Neuronal stem cell (in vitro differentiated cells): ENCODE measurements at places on chromosomes 2 and 18.
A peak's percentile ranks its signal among the peaks of the same experiment; 100 is the strongest.

- H3K27ac ChIP-seq, result no peak overlapping the region
- no peaks in the 10 kb centered on the region for H3K36me3 ChIP-seq
- H3K4me3 ChIP-seq, result no peak overlapping the region
- H3K4me1 ChIP-seq, result no peaks in the 10 kb centered on the region
- peaks cover 7% of the 10 kb centered on the region for H3K27me3 ChIP-seq
- DNase-seq, result no peak
Observed at GRCh38 chr18:48404716-48405507, 4.3 kb downstream of the ZBTB7C start.

DNA sequence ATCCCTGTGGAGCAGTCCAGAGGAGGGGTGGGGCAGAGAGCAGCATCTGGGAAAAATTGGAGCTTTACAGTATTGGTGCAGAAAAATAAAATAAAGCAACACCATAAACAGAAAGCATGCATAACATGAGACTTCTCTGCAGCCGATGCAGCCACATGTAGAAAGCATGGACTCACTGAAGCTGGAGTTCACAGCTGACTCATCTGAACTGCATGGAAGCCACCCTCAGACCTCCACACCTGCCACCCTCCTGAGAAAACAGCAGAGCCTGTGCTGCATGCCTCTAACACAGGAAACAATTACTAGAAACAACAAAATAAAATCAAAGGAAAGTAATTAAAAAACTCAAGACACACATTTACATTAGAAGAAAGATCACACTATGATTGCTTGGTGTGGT, 169.4 kb upstream of the ALKAL2 start:
- no peak overlapping the region for H3K27ac ChIP-seq
- no peaks in the 10 kb centered on the region for H3K4me1 ChIP-seq
- no peaks in the 10 kb centered on the region for H3K36me3 ChIP-seq

- H3K36me3 ChIP-seq, result no peaks in the 10 kb centered on the region
- no peak overlapping the region for H3K27ac ChIP-seq
- no peaks in the 10 kb centered on the region for H3K27me3 ChIP-seq
- DNase-seq, result no peak
- no peak overlapping the region for H3K4me3 ChIP-seq
Observed at GRCh38 chr18:60024345-60024744, 124.5 kb downstream of the PMAIP1 start.

DNA sequence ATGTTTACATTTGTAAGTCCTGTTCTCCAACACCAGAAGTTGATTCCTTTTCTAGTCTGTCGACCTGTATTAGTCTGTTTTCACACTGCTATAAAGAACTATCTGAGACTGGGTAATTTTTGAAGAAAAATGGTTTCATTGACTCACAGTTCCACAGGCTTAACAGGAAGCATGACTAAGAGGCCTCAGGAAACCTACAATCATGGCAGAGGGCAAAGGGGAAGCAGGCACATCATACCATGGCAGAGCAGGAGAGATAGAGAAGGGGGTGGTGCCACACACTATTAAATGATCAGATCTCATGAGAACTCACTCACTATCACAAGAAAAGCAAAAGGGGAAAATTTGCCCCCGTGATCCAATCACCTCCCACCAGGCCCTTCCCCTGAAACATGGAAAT, 112.8 kb upstream of the MAP3K20 start:
- peaks cover 2% of the 10 kb centered on the region for H3K4me1 ChIP-seq
- no peaks in the 10 kb centered on the region for H3K36me3 ChIP-seq
- no peak overlapping the region for H3K27ac ChIP-seq

- H3K36me3 ChIP-seq, result no peaks in the 10 kb centered on the region
- H3K27ac ChIP-seq, result no peak overlapping the region
- H3K27me3 ChIP-seq, result no peaks in the 10 kb centered on the region
Observed at GRCh38 chr2:175188761-175189160, 7.3 kb upstream of the ATP5MC3 start.

DNA sequence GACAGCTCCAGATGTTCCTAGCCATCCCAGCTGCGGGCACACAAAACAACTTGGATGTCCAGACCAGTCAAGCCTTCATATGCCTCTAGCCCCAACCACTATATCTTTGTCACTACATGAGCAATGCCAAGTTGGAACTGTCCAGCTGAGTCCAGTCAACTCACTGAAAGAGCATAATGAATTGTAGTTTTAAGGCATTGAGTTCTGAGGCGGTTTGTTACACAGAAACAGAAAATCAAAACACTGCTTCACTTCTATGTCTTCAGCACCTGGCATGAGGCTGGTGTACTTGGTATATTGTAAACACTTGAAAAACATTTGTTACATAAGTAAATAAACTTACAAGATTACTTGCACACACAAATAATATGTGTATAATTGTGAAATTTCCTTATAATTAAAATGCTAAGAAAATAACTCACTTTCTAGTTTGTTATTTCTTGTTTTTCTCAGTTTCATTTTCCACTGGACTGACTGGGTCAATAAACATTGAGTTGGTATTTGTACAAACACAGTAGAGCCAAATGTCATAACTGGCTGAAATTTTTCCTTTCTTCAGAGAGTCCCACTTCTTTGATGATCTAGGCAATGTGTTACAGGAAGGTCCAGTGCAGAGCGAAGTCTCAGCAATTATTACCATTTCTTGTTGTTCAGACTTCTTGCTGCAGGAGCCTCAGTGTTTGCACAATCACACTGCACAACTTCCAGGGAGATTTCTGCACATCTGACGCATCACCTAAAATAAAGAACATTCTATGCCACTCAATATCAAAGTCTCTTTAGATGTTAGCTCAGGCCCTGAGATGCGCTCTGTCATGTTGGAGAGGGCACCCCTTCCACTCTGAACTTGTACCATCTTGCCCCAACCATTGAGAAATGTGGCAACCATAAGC, 38.2 kb upstream of the DPP4 start:
- no peak for DNase-seq
- no peaks in the 10 kb centered on the region for H3K4me1 ChIP-seq
- no peak overlapping the region for H3K4me3 ChIP-seq
- H3K27me3 ChIP-seq, result no peaks in the 10 kb centered on the region

- no peak for DNase-seq
- no peak overlapping the region for H3K4me3 ChIP-seq
- no peaks in the 10 kb centered on the region for H3K27me3 ChIP-seq
- no peak overlapping the region for H3K27ac ChIP-seq
- H3K36me3 ChIP-seq, result no peaks in the 10 kb centered on the region
- no peaks in the 10 kb centered on the region for H3K4me1 ChIP-seq
Observed at GRCh38 chr18:12929477-12930083, 18.2 kb upstream of the SEH1L start.

DNA sequence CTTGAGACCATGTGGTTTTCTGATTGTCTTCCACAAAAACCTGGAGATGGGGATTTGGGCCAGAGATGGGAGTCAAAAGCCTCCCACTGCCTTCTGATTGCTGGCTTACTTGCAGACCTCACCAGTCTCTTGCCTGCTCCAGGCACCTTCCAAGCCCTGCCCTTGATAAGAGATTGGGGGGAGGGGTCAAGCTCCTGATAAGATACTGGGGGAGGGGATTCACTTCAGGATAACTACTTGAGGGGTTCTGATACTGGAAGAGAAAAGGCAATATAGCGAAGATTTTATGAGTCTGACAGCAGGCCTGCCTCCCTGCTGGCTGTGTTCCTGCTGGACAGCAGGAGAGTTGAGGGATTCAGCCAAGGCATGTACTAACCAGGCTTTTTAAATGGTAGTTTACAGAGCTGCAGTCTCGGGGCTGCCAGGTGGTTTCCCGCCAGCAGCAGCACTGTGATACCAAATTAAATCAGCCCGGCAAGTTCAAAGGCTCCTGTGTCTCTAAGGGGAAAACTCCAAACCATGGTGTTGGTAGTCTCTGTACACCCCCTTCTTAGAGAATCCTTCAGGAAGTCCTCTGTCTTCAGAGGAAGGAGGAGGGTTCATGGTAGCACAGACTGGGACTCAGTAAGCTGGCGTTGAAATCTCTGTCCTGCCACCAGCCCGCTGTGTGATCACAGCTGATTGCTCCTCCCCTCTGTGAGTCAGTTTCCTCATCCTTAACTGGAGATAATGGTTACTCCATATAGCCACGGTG, 58.3 kb downstream of the FBXO36 start:
- no peaks in the 10 kb centered on the region for H3K27me3 ChIP-seq
- DNase-seq, result no peak
- H3K36me3 ChIP-seq, result no peaks in the 10 kb centered on the region
- H3K4me1 ChIP-seq, result no peaks in the 10 kb centered on the region
- no peak overlapping the region for H3K4me3 ChIP-seq
- peak overlapping the region; percentile 13 for H3K27ac ChIP-seq

DNA sequence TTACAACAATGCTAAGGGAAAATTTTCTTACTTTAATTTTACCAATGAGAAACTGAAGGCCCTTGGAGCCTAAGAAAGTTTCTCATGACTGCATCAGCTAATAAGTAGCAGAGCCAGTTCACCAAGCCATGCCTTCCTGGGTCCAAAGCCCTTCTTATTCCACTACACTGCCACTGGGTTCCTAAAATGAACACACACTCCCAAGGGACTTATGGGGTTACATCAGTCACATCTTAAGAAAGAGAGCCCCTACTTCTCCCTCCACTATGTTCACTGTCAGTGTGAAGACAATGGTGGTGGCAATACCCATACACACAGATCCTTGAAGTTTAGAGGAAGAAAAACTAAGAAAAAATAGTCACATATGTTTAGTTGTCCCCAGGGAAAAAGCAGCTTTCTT, 20.6 kb downstream of the MBD2 start:
- H3K27ac ChIP-seq, result no peak overlapping the region
- no peaks in the 10 kb centered on the region for H3K4me1 ChIP-seq
- peaks cover 8% of the 10 kb centered on the region for H3K36me3 ChIP-seq
- H3K27me3 ChIP-seq, result no peaks in the 10 kb centered on the region

GRCh38 chr2:33381301-33381858, 95.1 kb upstream of the RASGRP3 start:
- DNase-seq, result no peak
- no peaks in the 10 kb centered on the region for H3K27me3 ChIP-seq
- H3K4me3 ChIP-seq, result no peak overlapping the region
- H3K36me3 ChIP-seq, result no peaks in the 10 kb centered on the region

DNA sequence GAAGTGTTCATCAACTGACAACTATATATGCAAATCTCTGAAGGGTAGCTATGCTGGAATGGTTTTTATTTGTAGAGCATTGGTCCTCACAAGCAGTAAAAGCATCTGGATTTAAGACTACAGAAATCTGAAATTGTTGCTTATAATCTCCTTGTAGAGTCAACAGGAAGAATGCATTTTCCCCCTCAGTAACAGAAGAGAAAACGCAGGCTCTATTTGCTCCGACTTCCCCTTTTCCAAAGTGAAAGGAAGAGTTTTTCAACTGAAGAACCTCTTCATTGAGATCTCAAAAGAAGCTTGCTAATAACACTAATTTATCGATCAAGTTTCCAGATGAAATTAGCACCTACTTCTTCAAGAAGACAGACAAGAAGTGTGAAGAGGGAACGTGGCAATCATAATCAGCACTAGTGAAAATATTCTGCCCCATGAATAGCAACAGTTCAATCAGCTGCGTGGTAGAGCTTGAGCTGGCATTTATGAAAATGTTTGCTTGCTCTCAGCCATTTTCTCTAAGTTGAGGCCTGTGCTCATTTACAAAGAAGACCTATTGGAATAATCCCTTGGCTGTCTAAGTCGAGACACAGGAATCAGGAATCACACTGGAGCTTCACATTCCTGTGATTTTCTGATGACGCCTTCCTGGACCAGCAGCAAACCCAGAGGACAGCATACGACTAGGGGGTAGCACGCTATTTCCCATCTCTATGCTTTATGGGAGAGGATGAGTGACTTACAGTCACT, 43.7 kb downstream of the TGIF1 start:
- peaks cover 7% of the 10 kb centered on the region for H3K27me3 ChIP-seq
- peaks cover 5% of the 10 kb centered on the region for H3K4me1 ChIP-seq
- no peaks in the 10 kb centered on the region for H3K36me3 ChIP-seq
- H3K27ac ChIP-seq, result no peak overlapping the region
- no peak for DNase-seq

DNA sequence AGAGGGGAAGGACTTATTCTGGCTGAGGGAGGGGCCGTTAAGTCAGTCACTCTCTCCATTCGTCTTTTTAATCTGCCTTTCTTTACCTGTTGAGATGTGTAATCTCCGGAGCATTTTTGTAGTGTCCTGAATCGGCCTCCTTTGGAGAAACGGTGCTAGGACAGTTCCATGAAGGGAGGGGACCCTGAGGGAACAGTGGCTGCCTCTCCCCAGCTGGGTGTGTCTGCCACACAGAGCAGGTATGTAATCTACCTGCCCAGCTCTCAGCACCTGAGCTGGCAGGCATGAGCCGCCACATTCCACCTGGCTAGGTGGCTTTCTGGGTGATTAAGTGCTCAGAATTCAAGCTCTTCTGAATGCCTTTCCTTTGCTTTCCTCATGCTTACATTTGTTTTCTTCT, 131.2 kb downstream of the WDSUB1 start:
- DNase-seq, result no peak
- no peak overlapping the region for H3K4me3 ChIP-seq
- H3K27ac ChIP-seq, result no peak overlapping the region
- H3K36me3 ChIP-seq, result peaks cover 45% of the 10 kb centered on the region
- H3K4me1 ChIP-seq, result peaks cover 18% of the 10 kb centered on the region

- H3K36me3 ChIP-seq, result no peaks in the 10 kb centered on the region
- H3K27ac ChIP-seq, result no peak overlapping the region
- no peak for DNase-seq
- peaks cover 4% of the 10 kb centered on the region for H3K4me1 ChIP-seq
Observed at GRCh38 chr18:44897816-44898215, 217.1 kb downstream of the SETBP1 start.

GRCh38 chr18:79882522-79883241, 68.8 kb downstream of the SLC66A2 start:
- no peak for DNase-seq
- H3K36me3 ChIP-seq, result no peaks in the 10 kb centered on the region
- peak overlapping the region; percentile 34 for H3K4me3 ChIP-seq
- no peaks in the 10 kb centered on the region for H3K27me3 ChIP-seq

- H3K27me3 ChIP-seq, result no peaks in the 10 kb centered on the region
- no peak overlapping the region for H3K4me3 ChIP-seq
- no peak overlapping the region for H3K27ac ChIP-seq
- peak; percentile 21 for DNase-seq
- H3K36me3 ChIP-seq, result no peaks in the 10 kb centered on the region
Observed at GRCh38 chr2:238513346-238513745, 86.6 kb downstream of the ASB1 start.

GRCh38 chr2:151544449-151544848, 134.7 kb downstream of the RIF1 start:
- no peaks in the 10 kb centered on the region for H3K27me3 ChIP-seq
- no peak for DNase-seq
- no peak overlapping the region for H3K27ac ChIP-seq
